ENCODE measurements at places on chromosomes 12 and 14.

GRCh38 chr12:89469361-89469760, 55.2 kb downstream of the GALNT4 start:
- peak; percentile 73 for DNase-seq

DNA sequence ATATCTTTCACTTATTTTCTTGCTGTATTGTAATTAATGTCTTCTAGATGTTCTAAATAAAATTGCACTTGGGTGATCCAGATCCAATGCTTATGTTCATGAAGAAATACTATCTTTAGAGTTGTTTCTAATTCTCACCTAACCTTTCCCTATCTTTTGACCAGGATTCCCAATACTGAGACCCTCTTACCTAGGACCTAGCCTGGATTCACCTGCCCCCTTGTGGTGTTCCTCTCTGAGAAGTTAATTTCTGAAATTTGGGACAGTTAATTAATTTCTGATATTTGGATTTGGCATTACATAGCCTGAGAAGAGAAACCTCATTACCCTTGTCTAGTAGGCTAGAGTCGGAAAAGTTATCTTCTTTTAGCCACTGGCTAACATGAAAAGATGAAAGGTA, 29.5 kb downstream of the FOXA1 start:
- no peak for DNase-seq

DNA sequence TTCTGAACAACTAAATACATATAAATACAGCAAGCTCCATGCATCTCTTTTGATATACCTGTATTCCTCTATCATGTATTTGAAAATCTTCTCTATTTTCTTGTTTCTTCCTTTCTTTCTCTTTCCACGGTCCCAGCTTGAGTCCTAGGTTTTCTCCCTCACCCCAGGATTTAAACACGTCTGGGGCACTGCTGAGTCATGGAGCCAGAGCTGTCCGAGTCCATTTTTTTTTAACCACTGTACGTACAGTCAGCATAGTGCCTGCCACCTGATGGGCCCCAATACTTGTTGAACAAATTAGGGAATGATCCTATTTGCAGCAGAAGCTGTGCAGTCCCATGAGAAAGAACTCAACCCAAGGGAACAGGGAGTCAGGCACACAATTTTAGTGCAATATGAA, 158.1 kb downstream of the ATP23 start:
- DNase-seq, result no peak

GRCh38 chr14:34237677-34238076, 224.4 kb downstream of the SPTSSA start:
- DNase-seq, result no peak

DNA sequence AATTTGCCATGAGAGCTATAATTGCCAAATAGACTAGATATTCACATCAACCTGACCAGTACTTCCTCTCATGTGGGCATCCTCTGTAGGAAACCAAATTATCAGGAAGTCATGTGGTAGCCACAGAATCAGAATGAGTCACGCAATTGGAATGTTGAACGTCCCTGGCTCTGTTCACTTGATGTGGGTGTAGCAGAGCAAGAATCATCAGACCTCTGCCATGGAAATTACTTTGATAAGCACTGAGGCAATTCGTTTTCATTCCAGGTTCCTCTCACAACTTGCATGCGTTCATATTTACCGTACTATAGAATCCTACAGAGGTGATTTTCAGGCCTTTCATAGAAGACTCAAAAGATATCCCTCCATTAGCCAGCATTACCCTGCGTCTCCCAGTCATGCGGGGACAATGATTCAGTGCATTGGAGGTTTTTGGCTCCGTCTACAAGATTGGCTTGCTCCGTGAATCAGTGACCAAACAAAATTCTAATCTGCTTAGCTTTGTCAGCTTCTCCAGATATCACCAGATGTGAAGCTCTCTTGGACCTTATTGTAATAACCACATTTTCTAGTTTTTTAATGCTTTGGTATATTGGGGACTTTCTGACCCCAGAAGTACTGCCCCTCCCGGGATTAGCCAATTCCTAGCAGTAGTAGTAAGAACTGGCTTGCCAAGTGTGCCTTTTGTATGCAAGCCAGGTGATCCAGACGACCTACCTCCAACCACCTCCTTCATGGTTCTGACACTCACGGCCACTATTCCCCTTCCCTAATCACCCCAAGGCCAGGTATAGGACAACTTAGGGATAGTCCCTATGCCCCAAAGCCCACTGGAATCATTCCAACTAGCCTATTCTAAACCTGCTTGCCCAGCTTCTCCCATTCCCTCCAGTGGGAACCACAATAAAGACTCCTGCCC, 133.4 kb downstream of the KICS2 start:
- peak; percentile 93 for DNase-seq

DNA sequence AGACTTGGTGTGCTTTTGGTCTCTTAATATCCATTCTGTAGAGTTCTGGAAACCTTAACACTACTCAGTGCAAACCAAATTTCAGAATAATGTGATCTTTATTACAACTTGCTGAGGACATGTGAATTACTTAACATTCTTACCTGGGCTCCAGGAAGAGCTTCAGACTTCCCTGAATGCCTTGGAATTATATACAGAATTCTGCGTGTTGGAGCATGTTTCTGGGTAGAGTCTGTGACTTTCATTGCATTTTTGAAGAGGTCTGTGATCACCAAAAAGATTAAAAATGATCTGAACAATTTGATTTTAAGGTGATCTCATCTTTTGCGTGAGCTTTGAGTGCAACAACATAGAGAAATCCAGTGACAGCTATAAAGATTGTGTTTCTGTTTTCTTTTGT, 35.4 kb downstream of the ZDHHC17 start:
- DNase-seq, result no peak

GRCh38 chr14:100982762-100983161, 79.2 kb upstream of the RTL1 start:
- DNase-seq, result no peak

GRCh38 chr14:74326369-74327152, 21.7 kb upstream of the VRTN start:
- no peak for DNase-seq

DNA sequence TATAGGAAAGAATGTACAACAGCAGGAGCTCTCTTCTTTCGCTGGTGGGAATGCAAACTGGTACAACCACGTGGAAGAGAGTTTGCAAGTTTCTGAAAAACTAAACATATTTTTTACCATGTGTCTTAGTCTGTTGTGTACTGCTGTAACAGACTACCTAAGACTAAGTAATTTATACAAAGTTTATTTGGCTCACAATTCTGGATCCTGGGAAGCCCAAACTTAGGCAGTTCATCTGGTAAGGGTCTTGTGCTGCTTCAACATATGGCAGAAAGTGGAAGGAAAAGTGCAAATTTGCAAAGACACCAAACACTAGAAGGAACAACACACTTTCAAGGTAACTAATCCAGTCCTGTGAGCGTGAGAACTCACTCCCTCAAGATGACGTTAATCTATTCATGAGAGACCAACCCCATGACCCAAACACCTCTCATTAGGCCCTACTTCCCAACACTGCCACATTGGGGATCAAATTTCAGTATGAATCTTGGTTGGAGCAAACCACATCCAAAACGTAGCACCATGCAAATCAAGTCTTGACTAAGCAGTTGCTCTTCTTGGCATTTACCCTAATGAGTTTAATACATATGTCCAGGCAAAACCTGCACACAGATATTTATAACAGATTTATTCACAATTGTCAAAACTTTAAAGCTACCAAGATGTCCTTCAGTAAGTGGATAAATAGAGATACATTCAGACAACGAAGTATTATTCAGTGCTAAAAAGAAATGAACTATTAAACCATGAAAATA, 481.9 kb upstream of the FOXG1 start:
- DNase-seq, result no peak

GRCh38 chr12:9731393-9731792, 1.5 kb downstream of the CLECL1 start:
- no peak for DNase-seq

DNA sequence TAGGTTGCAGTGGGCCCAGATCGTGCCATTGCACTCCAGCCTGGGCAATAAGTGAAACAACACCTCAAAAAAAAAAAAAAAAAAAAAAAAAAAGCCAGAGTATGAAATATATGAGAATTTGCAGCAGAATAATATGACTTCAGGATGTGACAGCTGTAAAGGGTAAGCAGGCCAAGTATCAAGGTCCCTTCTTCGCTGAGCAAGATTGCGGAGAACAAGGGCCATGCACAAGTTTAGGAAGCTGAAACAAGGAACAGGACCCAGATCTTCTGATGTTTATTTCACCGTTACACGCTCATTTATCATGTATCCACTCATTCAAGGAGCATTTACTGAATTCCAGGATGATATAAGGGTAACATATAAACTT, 659 bp upstream of the FOXJ2 start:
- no peak for DNase-seq

DNA sequence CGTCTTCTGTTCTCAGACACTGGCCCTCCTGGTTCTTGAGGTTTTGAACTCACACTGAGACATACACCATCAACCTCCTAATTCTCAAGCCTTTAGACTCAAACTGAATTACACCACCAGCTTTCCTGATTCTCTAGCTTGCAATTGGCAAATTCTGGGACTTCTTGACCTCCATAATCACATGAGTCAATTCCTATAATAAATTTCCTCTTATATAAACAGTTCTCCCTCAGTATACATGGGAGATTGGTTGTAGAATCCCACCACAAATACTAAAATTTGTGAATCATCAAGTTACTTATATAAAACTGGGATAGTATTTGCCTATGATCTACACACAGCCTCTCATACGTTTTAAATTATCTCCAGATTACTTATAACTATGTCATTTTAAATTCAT, 162.2 kb downstream of the DIO2 start:
- peak; percentile 9 for DNase-seq

- DNase-seq, result peak; percentile 81
Measured at GRCh38 chr12:76158518-76159321, 74.2 kb upstream of the NAP1L1 start.

DNA sequence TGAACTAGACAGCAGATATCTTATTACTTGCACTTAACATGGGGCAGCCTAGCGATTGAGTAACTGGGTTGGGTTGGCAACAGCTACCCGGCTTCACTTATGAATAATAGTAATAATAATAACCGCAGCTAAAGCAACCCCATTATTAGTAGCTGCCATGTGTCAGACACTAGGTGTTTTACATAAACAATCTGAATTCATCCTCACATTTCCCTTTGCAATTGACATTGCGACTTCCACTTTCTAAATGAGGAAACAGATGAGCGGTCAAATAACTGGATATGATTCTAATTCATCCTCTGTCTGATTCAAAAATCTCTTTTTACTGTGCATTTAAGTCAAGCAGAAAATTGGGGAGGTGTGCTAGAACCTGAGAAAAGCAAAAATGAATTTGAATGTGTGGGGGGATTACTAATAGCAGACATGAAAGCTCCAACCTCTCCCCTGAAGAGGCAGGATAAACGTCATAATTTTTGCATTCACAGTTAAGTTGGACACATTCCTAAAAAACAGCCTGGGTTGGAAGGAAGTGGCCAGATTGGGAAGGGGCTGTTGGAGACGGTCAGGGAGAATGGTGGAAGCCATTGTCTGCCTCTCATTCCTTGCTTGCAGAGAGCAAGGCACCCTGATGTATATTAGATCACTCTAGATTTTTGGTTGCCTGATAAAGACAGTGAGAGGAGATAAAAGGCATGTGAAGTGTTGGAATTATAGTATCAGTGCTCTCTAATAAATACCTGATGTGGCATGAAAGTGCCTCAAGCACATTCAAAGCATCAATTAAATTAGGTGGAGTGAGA, 13.1 kb downstream of the EMP1 start:
- DNase-seq, result no peak

DNA sequence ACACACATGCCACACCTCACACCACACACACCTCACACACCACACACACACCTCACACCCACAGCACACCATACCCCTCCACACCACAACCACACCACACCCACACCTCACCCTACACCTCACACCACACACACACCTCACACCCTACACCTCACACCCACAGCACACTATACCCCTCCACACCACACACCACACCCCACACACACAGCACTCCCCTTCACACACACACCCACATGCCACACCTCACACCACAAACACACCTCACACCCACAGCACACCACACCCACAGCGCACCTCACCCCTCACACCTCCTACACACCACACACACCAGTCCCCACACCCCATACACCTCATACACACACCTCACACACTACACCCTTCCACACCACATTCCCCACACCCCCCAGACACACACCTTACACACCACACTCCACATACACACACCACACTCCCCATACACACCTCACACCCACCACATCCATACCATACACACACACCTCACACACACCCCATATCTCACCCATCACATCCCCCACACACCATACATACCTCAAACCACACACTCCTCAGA, 80.0 kb downstream of the ACTN1 start:
- no peak for DNase-seq

All from astrocyte of the spinal cord (primary cell).